ENCODE measurements at places on chromosomes 7 and 10.
A peak's percentile ranks its signal among the peaks of the same experiment; 100 is the strongest.

DNA sequence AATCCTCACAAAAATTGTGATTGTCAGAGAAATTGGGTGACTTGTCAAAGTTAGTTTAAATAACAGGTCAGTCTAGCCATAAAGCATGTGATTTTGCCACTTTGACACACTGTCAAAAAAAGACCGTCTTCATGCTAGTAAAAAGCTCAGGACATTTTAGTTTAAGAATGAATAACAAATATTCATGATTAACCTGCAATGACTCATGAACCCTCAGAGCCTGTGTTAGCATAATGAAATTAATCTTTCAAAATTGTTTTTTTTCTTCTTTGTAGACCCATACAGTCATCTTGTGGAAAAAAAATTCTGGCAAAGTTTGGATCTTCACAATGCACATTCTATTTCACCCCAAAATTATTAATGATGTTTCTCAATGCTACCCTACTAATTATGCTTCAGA is 255.2 kb upstream of the POT1 start:
- DNase-seq, result no peak

DNA sequence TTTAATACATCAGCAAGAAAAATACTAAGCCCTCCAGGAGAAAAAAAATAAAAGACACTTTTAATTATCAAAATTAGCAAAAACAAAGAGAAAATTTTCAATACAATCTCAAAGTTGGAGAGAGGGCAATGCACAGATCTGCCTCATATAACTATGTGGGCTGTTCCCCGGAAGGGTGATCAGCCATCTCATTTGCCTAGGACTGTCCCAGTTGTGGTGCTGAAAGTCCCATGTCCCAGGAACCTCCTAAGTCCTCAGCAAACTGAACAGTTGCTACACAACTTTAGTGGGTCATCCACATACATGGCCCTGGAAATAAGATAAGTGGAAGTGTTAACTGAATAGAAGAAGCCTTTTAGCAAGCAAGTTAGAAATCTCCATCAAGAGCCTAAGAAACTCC is 14.4 kb downstream of the CFAP70 start:
- DNase-seq, result no peak

GRCh38 chr7:22393913-22394729 is 37.2 kb upstream of the RAPGEF5 start:
- DNase-seq, result no peak

DNA sequence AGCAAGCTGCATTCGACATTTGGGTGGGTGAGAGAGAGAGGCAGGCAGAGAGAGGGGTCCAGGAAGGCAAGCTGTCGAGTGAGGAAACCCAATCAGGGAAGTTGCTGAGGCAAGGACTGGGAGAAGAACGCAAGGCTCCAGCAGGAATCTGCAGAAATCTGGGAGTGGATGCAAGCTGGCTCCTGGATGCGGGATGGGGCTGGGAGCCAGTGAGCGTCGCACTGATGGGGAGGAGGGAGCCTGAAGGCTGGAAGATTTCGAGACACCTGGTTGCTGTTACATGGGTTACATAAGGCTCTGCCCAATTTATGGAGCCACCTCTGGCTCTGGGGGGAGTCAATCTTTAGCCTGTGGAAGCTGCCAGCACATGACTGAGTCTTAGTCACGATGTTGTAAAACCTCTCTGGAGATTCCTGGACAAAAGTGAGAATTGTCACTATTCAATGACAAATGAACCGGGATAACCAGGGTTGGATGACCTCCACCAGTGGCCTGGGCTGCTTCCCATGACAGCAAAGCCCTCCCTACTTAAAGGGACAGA is 51.1 kb upstream of the ADRB1 start:
- no peak for DNase-seq

DNA sequence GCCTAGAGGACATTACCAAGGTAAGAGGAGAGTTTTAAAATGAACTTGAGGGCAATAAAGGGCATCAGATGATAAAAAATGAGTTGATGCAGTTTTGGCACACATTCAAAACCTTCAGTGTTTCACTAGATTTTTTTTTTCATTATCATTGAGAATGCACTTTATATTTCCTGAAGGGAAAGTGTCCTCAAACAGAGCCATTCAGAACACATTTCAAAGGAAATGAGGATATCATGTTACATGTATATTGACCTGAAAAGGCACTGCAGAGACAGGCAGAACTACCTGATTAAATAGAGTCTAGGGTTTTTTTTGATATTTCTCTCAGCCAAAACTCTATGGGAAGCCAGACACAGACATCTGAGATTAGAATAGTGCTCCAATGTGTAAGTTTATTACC is 454.0 kb downstream of the NEBL start:
- no peak for DNase-seq

- DNase-seq, result no peak
Measured at GRCh38 chr7:34067005-34067778, 161.9 kb downstream of the BMPER start.

GRCh38 chr7:106282852-106283251 is 1.9 kb downstream of the NAMPT start:
- DNase-seq, result no peak

DNA sequence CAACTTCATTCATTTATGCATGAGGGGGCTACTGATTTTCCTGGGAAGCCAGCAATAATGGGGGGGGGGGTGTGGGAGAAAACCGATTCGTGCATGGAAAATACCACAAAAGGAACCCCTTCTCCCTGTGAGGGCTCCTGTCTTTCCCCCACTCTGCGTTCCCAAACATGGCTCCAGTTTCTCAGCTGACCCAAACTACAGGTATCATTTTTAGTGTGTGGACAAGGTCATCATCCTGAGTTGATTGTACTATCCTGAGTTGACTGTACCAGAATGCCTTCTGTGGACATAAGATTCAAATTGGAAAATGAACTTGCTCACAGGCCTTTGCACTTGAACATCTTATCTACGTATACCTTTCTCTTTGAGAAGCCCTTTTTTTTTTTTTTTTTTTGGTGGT is 49.9 kb downstream of the ZRANB1 start:
- no peak for DNase-seq

DNA sequence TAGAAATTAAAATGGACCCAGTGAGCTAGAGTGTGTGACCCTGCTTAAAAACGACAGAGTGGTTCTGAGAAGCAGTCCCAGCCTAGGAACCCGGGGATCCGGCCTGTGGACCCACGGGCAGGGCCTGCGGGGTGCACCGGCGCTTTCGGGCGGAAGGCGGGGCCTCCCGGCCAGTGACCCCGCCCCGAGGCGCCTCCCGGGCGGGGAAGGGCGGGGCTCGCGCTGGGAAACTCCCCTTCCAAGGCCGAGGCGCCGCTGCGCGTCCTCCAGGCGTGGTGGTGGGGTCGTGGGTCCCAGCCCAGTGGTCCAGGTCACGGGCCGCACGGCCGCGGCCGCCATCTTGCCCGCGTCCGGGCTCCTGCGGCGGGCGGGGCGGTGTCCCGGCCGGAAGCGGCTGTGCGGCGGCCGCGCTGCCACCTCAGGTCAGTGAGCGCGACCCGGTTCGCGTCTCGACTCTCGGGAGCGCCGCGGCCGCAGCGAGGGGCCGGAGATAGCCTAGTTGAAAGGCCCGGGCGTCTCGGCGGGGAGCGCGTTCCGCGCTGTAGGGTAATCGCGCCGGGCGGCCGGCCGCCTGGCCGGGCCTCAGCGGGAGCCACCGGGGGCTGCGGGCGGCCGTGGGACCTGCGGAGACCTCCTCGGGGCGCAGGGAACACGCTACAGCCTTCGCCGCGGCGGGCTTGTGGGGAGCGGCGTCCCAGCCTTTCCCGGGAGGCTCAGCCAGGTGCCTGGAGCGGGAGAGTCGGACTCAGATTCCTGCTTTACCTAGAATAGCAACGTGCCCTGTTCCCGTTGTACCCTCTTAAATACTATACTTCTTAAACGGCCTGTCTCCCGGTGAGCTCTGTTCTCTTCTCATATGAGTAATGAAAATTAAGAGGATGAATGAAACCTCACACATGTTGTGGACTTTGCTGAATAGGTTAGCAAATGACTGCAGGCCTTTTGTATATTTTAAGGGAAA is at the start of gene MIOS:
Gene MIOS (plus strand): TSS at position 234 of the 961 bp plus-strand sequence. CDS start 5,592 bp downstream, outside the sequence.
- DNase-seq, result peak; percentile 79

DNA sequence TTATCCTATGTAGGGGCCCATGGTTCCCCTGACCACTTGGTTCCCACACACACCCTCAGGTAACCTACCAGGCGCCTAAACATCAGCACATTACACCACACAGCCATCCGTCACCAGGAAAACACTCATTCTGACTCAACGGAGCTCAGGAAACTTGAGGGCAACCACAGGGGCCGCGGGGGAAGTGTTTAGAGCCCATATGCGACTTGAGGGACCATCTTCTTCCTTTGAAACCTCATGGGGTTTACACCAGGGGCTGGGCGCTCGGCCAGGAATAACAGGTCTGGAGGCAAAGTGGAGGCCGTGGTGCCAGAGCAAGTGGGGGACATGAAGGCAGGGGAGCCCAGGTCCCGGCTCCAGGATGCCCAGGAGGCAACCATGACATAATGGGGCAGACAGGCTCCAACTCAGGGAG is 1.5 kb downstream of the STX1A start:
- peak; percentile 71 for DNase-seq

All from T-helper 9 cell (primary cell).